Stimulated activated CD4-positive, alpha-beta T cell treated with anti-CD3 and anti-CD28 coated beads, Interleukin-1b, Interleukin-23, amount 100 ng/mL, for 4 hours (primary cell): ENCODE measurements at places on chromosomes 2 and 18.
A peak's percentile ranks its signal among the peaks of the same experiment; 100 is the strongest.

GRCh38 chr18:26432651-26433424 lies 115.5 kb downstream of the KCTD1 start:
- no peak for DNase-seq

- DNase-seq = no peak
These were observed 219.5 kb upstream of the SKOR2 start for GRCh38 chr18:47470941-47471340.

DNA sequence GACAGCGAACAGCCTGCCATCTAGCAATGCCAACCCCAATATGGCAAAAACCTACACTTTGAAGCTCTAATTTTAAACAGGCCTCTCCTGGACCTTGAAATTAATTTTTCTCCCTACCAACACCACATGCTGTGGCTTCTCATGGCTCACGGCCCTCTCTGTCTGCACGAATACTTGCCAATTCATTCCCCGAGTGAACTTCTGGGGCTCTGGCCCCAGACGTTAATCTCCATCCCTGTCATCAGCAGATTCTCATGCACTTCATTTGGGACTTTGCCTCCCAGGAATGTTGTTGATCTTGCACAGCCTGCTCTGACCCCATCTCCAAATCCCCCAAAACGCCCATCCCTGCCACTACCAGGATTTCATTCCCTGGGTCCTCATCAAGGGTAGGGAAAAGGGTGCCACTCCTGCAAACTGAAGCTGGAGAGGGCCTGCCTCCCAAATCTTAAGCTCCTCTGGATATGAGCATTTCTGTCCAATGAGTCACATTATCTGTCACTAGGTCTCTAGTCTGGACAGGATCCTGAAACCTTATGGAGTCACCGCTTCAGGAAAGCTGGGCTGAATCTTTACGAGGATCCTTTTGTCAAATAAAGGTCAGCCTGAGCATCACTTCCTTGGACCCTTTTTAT lies 10.4 kb downstream of the FIGLA start:
- DNase-seq = no peak

DNA sequence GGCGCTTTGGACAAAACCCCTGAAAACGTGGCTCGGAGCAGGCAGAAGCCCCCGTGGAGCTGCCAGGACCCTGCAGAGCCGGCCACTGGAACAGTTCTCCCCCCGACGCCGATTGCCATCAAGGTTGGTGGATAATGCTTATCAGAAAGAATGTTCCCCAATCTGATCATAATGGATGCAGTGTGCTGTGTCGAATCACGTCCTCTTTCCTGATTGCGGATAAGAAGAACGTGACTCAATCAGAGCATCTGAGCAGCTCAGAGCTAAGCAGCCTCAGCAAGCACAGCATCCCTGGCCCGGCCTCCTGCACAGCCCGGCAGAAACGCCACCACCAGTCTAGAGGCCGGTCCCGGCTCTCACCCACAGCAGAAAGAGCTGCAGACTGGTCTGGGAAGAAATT lies 488.0 kb downstream of the EIPR1 start:
- DNase-seq = no peak

GRCh38 chr2:37464067-37464466 lies 119.6 kb downstream of the QPCT start:
- DNase-seq = no peak

GRCh38 chr2:18519914-18520450 lies 40.5 kb downstream of the RDH14 start:
- no peak for DNase-seq

DNA sequence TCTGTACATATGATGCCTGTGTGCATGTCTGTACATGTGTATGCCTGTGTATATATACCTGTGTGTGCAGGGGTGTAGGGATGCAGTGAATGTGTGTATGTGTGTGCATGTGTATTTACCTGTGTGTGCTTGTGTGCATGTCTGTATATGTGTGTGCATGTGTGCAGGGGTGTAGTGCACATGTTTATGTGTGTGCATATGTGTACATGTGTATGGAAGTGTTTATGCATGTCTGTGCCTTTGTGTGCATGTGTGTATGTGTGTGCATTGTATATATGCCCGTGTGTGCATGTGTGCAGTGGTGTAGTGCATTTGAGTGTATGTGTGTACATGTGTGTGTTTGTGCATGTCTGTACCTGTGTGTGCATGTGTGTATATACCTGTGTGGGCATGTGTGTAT lies 51.0 kb upstream of the TMEM18 start:
- DNase-seq = no peak

DNA sequence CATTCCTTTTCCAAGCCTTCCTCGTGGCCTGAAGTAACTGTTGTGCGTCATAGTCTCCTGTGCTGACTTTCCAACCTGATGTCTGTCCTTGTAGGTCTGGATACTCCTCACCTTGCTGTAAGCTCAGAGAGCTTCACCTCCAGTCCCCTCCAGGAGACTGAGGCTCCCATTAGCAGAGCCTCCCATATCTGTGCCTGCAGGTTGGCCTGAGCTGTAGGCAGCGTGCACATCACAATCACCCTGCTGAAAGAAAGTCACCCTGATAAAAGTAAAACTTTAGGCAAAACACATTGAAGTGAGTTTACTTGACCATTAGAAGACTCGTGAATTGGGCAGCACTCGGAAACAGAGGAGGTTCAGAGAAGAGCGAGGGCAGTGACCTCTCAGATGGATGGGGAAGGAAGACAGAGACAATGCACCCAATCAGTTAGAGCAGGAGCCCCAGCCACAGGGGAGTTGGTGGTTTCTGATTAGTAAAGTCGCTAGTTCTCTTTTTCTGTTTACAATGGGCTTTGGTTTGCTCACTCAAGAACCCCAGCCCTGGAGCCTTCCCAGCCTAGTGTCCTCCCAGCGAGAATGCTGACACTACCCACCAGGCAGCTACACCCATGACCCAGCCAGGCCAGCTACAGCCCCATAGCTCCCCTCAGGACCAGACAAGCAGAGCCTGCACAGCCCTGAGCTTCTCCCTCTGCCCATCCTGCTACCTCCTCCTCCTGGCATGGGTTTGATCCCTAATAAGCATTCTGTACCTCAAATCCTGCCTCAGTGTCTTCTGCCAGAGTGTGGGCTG lies 12.1 kb upstream of the TPO start:
- DNase-seq = no peak

DNA sequence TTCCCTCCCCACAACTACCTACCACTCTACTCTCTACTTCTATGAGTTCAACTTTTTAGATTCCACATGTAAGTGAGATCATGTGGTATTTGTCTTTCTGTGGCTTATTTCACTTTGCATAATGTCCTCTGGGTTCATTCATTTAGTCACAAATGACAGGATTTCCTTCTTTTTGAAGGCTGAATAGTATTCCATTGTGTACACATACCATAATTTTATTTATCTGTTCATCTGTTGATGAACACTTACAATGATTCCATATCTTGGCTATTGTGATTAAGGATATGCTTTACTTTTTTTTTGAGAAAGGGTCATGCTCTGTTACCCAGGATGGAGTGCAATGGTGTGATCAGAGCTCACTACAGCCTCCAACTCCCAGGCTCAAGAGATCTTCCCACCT lies 73.6 kb downstream of the ICA1L start:
- DNase-seq = no peak

DNA sequence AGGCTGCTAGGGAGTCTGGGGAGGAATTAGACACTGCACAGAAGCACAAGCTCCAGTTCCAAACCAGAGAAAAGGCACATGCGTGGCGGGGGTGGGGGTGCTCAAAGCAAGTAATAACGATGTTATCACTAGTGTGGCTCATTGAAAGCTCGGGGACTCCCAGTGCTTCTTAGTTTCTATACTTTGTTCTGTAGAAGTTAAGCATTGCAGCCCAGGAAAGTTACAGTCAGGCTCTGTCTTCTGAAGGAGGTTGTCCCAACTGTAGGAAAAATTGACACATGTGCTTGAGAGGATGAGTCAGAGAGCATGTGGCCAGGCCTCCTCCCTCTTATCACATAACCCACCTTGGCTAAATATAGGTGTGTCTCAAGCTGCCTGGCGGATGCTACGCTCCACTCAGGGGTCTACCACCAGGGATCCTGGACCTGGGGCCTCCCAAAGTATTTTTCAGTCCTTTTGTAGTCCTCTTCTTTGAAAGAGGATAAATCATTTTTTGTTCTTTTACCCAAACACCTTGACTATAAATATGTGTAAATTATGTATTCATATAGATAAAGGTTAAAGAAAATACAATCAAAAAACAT lies 3.8 kb downstream of the GALNT5 start:
- DNase-seq = peak; percentile 57

- DNase-seq = no peak
These were observed 94.9 kb downstream of the FHOD3 start for GRCh38 chr18:36392164-36392978.

GRCh38 chr2:29223851-29224692 lies 108.9 kb downstream of the CLIP4 start:
- no peak for DNase-seq

GRCh38 chr18:58697146-58697545 lies 25.9 kb downstream of the MALT1 start:
- DNase-seq = no peak

DNA sequence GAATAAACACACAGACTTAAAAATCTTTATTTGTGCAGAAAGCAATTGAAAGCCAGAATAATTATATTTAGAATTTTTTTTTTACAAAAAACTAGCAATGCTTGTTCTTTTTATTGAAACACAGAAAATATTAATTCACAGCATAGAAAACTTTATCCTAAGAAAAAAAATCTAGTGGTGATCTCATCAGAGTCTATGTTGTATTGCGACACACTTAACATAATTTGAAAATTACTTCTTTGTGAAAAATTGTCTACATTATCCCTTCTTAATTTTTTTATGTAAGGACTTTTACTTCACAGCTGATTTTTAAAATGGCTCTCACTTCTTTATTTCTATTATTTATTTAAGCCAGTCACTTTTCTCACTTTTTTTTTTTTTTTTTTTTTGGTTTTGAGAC lies 103.4 kb downstream of the LDLRAD4 start:
- DNase-seq = no peak

- peak; percentile 69 for DNase-seq
These were observed 213.6 kb downstream of the TNS1 start for GRCh38 chr2:217789003-217789735.

GRCh38 chr2:29520001-29520400 lies 401.4 kb downstream of the ALK start:
- no peak for DNase-seq

GRCh38 chr2:191222507-191222906 lies 22.7 kb upstream of the MYO1B start:
- DNase-seq = no peak
